Urinary bladder (tissue), 4 donors: ENCODE measurements at places on chromosomes 4 and X. TPM values are rescaled to one million over a fixed set of nuclear protein-coding genes. Genes with fewer than 3 reads are reported as not detected.

CENPVL1 gene
- not detected for polyA plus RNA-seq

IL2 gene
- not detected for polyA plus RNA-seq

HGFAC gene
- polyA plus RNA-seq: 0.46 TPM

SFRP2 gene
- 62.9 TPM for polyA plus RNA-seq

HERC5 gene
- polyA plus RNA-seq: 6.5 TPM

GPR50 gene
- not detected for polyA plus RNA-seq

SHISA3 gene
- polyA plus RNA-seq: 2.7 TPM

FAM53A gene
- polyA plus RNA-seq: 2.9 TPM

MAGEE1 gene
- polyA plus RNA-seq: 4.8 TPM

EVC gene
- 18.7 TPM for polyA plus RNA-seq

BBS12 gene
- 3.0 TPM for polyA plus RNA-seq

CLDN22 gene
- polyA plus RNA-seq: not detected

GIMD1 gene
- polyA plus RNA-seq: not detected

NXF2 gene
- not detected for polyA plus RNA-seq

INTS6L gene
- 5.9 TPM for polyA plus RNA-seq

RAB9B gene
- 16.2 TPM for polyA plus RNA-seq
